ENCODE measurements at places on chromosomes 1 and 21. TPM values are rescaled to one million over a fixed set of nuclear protein-coding genes. Genes with fewer than 3 reads are reported as not detected.

DNA sequence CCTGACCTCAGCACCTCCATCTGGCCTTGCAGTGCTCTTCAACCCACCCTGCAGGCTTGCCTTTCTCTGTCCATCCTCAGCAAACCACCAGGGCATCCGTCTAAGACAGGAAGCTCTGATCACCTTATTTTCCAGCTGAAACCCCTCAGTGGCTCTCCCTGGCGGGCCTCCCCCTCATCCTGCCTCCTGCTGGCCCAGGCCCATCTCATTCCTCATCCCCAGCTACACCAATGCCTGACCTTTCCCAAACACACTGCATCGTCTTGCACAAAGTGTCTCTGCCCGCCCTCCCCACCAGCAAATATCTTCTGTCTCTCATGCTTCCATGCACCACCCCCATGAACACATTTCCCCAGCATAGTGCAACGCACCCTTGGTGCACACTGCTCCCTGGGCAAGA is 205.0 kb downstream of the TOMM20 start:
- no peak for DNase-seq

- no peak for DNase-seq
Measured at GRCh38 chr1:198788561-198789064, 149.8 kb downstream of the PTPRC start.

Gene RIPK4
- total RNA-seq, result 0.52 TPM

DNA sequence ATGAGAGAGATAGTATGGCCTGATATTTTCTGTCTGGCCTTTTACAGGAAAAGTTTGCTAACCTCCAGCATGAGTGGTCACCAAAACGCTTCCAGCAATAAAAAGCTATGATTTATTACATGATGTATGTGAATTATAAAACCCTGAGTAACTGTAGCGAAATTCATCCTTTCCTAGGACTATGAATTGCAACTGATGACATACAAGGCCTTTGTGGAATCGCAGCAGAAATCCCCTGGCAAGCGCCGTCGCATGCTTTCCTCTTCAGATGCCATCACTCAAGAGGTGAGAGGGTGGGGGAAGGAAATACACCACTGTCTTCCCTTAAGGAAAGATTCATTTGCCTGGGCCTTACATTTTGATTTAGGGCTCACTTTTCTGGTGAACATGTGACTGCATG is 117.9 kb downstream of the MACF1 start:
- no peak for DNase-seq

DNA sequence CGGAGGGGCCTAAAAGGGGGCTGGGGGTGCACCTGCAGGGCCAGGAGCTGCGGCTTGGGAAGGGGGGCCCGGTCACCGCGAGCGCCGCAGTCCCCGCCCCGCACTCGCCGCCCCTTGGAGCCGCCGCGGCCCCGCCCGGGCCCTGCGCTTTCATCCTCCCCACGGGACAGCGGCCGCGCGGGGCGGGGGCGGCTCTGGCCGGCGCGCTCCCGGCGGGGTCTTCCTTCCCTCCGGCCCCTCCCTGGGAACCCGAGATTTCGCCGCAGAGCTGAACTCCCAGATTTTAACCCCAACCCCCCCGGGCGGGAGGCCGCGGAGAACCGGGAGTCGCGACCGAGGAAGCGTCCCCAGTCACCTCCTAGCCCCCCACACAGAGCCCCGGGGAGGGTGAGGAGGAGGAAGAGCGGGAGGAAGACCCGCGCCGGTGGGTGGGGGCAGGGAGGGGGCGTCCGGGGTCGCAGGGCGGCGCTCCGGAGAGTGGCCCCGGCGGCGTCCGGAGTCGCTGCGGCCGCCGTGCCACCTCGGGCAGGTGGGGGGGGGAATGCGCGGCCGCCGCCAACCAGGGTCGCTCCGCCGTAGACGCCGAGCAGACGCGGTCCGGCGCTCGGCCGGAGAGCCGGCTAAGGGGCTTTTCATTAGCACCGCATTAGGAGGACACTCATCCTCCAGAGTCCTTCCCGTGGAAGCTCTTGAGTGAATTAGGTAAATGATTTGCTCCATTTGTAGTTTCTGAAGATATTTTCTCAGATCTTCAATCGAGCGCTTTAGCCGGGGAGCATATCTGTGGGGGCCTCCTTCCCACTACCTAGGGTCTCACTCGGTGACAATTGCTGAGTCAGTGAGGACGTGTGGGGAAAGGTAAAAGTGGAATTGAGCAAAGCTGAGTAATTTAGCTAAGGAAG is 31.6 kb upstream of the NFIA start:
- no peak for DNase-seq

Gene MFSD2A
- total RNA-seq, result 7.1 TPM

- no peak for DNase-seq
Measured at GRCh38 chr1:245160741-245161400, 6.1 kb downstream of the KIF26B start.

Gene LCE1B
- total RNA-seq, result not detected

Gene VASH2
- total RNA-seq, result 0.20 TPM

DNA sequence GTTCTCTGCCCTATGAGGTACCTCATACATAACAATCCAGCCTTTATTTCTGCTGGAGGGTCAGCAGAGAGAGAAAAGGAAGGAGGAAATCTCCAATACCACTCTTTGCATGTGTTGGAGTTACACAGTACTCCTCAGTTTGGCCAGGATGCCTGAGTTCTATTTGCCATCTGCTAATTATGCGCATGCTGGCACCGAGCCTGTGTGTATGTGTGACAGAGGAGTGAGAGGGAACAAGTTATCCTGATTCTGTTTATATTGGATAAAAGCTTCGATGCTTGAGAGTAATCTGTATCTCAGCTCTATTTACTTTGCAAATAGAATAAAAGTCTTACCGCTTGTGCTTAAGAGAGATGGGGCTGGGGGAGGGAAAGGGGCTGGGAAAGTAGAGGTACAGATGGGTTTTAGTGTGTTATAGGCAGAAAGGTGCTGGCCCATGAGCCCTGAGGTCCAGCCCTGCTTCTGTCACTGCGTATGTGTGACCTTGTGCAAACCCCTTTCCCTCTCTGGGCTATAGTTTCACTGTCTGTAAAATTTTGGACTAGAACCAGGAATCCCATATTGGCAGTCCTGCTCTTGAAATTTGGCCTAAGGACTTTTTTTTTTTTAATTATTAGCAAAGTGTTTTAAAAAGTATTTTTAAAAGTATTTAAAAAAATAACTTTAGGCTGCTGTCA is 54.5 kb upstream of the PLXNA2 start:
- DNase-seq, result no peak

Gene C1orf185
- total RNA-seq, result not detected

Gene RPS6KA1
- 154 TPM for total RNA-seq

Gene UMODL1
- total RNA-seq, result 0.09 TPM

Measured in activated naive CD4-positive, alpha-beta T cell treated with anti-CD3 and anti-CD28 coated beads, Interleukin-2, amount 50 U/mL, for 72 hours (primary cell).